Myocyte (in vitro differentiated cells): ENCODE measurements at places on chromosomes 11 and 22.

DNA sequence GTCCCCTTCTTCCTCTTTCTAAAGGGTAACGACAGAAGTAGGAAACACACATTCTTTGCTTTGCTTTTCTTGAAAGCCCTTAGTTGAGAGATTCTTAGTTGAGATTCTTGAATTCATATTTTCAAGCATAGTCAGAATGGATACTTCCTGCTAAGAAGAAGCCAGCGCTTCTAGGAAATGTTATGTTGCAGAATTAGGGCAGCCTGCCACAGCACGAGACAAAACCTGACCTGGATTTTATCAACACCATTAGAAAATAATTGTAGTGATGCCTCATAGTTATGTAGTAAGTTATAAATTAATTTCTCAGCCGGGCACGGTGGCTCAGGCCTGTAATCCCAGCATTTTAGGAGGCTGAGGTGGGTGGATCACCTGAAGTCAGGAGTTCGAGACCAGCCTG is 37.9 kb upstream of the NUP160 start:
- no peak for DNase-seq

DNA sequence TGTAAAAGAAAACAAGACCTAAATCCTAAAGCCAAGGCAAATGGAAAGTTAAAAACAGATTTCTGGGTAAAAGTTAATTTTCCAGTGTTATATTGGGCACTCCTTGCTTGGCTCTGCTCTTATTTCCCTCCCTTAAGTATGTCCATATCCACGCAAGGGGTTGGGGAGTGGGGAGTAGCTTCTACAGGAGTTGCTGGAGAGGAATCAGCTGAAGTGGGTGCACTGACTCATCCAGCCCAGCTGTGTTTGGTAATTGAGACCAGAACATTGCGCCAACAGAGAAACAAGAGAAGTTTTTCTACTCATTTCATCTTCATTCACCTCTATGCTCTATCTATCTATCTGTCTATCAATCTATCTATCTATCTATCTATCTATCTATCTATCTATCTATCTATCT is 298.4 kb upstream of the PDGFD start:
- peak; percentile 81 for DNase-seq

GRCh38 chr22:38467904-38468442 is at the start of gene KDELR3:
Gene KDELR3, plus strand, starts transcription at chr22:38468096. Its CDS starts 138 bp downstream, at chr22:38468234.
- DNase-seq = peak; percentile 60

- DNase-seq = no peak
Observed at GRCh38 chr11:19693146-19693545, 19.5 kb upstream of the NAV2 start.

- DNase-seq = no peak
Observed at GRCh38 chr11:79428406-79428805, 12.4 kb downstream of the TENM4 start.

GRCh38 chr11:103729617-103730016 is 306.8 kb upstream of the DDI1 start:
- DNase-seq = no peak

DNA sequence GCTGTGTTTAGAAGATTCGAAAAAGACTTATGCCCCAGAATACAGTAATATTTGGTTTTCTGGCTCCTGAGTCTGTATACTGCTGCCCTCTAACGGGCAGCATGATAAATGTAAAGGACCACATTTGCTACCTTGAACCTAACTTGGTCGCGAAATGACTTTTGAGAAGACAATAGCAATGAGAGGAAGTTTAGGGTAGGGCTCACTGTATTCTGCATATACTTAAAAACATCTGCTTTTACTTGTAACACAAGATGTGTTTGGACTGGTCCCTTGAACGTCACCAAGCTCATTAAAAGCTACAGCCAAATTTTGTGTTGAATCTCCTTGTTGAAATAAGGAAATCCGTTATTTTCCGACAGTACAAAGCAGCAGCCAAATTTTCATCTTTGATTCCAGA is 309.1 kb downstream of the SWAP70 start:
- peak; percentile 63 for DNase-seq

DNA sequence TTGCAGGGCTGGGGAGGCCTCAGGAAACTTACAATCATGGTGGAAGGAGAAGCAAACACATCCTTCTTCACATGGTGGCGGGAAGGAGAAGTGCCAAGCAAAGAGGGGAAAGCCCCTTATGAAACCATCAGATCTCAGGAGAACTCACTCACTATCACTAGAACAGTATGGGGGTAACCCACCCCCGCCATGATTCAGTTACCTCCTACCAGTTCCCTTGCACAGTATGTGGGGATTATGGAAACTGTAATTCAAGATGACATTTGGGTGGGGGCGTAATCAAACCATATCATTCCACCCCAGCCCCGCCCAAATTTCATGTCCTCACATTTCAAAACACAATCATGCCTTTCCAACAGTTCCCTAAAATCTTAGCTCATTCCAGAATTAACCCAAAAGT is 16.2 kb downstream of the IMMP1L start:
- no peak for DNase-seq

DNA sequence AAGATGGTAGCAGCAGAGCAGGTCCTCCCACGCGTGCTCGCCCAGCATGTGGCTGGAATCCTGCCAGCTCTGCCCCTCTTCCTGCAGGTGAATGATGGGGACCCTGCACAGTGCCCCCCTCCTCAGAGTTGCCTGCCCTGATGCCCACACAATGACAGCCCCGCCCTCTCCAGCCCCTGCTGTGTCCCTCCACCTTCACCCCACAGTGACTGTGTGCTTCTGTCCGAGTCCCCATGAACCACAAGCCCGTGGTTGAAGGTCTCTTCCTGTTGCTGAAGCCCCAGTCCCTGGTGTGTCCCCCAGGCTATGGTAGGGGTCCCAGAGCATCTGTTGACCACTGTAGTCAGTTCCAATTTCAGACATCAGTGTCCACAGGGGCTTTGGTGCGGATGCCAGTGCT is 71.0 kb downstream of the BRD1 start:
- no peak for DNase-seq

DNA sequence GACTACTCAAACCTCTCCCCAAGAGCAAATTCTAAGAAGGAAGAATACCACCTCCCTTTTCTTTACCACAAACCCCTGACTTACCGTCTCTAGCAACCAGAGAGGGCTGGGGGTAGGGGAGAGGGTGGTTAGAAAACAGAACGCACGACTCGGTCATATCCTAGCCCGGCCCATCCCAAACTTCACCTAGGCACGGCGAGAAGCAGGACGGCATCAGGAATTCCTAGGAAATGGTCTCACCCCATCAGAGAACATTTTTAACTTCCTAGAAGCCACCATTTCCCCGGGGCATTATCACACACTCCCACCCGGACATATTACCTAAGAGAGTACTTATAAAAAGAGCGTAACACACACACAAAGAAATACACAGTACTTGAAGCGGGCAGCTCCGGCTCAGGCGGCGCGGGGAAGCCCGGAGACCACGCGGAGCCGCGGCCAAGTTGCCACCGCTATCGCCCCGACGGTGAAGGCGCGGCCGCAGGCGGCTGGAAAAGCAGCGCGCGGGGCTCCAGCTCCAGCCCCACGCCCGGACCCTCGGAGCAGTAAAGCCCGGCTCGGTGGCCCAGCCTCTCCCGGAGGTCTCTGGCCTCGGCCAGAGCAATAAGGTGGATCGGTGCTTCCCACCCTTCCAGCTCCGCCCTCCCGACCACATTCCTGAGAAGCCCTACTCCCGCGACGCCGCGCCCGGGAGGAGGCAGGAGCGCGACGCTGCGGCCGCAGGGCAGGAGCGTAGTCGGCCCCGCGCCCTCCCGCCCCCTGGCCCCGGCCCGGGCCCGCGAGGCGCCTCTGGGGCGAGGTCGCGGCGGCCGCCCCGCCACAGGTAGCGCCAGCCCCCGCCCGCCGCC is 878 bp downstream of the RRAS2 start:
- peak; percentile 80 for DNase-seq
